ENCODE measurements at places on chromosomes 1 and 21.

DNA sequence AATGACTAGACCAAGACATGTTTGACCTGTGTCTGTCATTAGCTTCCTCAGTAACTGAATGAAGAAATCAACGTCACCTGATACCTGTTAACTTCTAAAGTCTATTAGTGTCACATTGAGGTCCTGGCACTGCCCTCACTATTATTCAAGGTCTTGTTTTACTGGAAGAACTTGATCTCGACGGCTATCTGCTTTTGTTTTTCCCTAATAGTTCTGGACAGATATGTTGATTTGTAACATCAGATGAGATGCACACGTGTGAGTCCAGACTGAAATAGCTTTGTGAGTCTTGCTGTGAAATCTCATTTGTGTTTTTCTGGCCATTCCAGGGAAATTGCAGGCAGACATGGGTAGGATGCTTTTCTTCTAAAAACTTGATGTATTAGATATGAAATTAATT is 159.2 kb downstream of the RYR2 start:
- no peak for DNase-seq

GRCh38 chr1:39301606-39302005 is 97.1 kb downstream of the MACF1 start:
- DNase-seq, result no peak

DNA sequence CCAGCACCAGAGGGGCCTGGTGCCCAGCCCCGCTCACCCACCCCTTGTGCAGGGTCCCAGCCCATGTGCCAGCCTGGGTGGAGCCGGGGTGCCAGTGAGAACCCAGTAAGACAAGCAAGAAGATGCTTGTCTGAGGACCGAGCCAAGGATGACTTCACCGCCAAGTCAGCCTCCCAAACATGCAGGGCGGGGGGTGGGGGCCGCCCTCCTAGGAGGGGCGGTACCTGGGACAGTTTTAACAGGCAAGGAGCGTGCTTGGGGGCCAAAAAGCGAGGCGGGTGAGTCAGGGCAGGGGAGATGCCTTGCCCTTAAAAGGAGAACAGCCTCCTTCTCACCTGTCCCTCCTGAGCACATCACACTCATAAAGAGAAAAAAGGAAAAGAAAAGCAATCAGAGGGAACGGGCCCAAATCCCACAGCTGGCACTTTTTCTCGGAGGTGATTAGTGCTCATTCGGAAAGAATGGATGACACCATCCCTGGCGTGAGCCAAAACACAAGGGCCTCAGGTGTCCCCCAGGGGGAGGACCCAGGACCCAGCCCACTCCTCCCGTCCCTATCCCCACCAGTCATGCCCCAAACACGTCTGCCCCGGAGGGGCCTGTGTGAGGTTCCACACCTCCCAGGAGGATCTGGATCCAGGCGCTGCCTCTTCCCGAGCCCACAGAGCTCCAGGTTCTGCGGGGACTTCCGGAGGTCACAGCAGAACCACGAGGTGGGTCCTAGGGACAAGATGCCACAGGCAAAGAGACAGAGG is 77.6 kb upstream of the IFFO2 start:
- DNase-seq, result no peak

- peak; percentile 98 for DNase-seq
These were observed at the start of gene COQ8A for GRCh38 chr1:226940029-226940805. COQ8A (plus strand) TSS chr1:226940294; CDS start chr1:226961386, 21,092 bp downstream.
